CD8-positive, alpha-beta memory T cell (primary cell): ENCODE measurements at places on chromosomes 5 and 9.

GRCh38 chr5:112186401-112186990 lies 232.6 kb downstream of the EPB41L4A start:
- no peak for DNase-seq

- DNase-seq, result no peak
Observed at GRCh38 chr9:20351715-20352114, 270.6 kb downstream of the MLLT3 start.

DNA sequence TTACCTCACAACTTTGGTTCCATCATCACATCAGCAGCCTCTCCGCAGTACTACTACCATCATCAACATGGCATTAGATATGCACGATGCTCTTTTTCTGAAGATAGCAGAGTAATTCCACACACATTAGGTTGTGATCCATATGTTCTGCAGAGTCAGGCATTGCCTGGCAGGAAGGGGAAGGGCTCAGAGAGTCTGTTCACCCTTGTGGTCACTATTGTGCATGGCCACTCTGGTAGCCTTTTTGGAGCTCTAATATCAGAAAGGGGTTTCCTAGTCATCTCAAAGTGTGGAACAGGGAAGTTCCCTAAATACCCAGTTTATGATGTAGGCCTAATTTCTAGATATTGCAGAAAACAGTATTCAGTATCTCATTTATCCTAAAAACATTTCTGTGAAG lies 373.6 kb downstream of the BNC2 start:
- no peak for DNase-seq

DNA sequence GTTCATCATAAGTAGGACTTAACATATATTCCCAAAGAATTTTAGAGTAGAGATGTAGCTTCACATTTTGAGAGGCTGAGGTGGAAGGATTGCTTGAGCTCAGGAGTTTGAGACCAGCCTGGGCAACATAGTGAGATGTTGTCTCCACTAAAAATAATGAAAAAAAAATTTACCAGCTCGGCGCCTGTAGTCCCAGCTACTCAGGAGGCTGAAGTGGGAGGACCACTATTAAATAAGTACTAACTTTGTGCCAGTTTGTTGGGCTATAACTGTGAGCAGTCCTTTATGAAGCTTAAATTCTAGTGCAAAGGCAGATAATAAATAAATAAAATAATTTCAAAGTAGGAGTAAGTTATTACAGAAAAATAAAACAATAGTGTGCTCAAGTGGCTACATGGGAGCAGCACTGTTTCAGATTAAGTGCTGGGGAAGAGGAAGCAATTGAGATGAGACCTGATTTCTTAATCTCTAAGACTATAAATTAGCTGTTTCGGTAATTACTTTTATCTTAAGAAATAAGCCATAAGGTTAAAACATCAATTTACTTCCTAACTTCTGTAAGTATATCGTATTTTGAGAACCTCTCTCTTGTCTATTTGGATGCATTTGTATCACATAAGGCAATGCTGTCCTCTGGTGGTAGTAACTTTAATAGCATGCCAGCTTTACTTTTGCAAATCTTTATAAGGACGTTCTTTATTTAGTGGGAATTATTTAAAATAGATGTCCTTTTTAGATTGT lies 98.9 kb downstream of the CSNK1G3 start:
- DNase-seq, result no peak

GRCh38 chr5:97618721-97619120 lies 435.7 kb upstream of the RIOK2 start:
- no peak for DNase-seq

GRCh38 chr9:84819491-84819991 lies 150.0 kb downstream of the NTRK2 start:
- no peak for DNase-seq

DNA sequence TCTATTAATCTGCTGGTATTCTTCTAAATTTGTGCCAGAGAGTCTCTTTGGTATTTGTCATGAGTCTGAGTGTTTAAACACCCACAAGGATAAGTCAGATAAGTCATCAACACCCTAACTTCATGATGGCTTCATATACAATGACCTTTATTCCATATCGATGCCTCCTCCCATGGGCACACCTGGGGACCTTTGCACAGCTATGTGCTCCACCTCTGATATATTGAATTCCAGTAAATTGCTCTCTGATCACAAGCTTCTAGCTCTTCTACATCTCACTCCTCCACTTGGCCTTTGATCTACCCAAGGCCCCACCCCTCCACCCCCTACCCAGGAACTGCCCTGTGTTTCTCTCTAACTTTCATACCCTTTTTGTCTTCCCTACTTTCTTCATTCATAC lies 102.7 kb upstream of the MIER3 start:
- DNase-seq, result no peak

- DNase-seq, result no peak
Observed at GRCh38 chr5:39605145-39605544, 180.4 kb upstream of the DAB2 start.

DNA sequence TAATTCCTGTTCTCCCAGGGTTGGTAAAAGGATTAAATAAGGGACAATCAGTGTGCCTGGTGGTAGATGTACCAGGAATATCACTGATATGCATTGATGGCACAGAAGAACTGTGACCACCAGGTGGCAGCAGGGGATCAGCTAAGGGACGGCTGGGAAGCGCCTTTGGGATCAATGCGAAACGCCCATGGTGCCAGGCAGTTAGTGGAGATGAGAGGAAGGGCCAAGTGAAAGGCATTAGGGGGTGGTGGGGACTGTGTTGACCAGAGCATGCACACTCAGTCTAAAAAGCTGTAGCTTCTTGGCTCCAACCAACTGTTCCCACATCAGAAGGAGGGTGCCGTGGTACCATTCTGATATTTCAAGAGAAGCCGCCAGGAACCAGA lies 55.6 kb downstream of the ARHGEF37 start:
- peak; percentile 49 for DNase-seq

DNA sequence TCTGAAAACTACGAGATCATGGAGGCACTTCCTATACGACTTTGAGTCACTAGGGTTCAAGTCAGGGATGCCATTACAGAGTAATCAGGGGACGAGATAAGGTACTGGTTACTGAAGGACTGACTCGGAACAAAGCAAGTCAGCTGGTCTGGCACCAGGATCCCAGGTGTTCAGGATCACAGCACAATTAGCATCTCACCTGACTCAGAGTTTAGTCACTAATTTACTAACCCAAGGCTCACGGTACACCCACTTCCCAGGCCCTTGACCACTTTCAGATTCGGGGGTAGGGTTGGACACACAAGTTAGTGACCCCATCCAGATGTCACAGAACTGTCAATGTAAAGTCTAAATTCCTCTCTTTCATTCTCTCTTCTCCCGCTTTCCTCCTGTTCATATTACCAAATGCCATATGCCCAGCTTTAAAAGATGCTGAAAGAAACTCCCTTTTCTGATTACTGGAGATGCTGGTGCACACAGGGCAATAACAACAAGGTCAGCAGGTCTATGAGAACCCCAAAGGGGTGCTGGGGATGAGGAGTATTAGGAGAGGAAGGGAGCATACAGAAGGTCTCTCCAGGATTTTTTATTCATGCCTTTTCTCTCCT lies 657.8 kb downstream of the TLE1 start:
- DNase-seq, result no peak

DNA sequence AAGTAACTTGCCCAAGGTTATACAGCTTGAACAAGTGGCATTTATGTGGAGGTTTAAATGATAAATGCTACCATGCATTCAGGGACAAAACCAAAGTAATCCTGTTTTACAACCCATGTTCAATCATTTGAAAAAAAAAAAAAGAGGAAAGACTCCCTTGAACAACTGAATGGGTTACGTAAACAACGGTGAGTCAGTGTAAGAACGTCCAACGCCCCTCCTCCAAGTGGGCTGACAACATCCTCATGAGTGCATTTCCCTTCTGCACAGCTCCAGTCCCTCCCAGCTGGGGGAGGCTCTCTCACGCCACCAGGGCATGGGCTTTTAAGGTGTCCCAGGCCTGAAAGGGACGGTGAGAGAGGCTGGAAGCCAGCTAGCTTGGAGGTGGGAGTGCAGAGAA lies 90.0 kb downstream of the PRRT1B start:
- peak; percentile 50 for DNase-seq

DNA sequence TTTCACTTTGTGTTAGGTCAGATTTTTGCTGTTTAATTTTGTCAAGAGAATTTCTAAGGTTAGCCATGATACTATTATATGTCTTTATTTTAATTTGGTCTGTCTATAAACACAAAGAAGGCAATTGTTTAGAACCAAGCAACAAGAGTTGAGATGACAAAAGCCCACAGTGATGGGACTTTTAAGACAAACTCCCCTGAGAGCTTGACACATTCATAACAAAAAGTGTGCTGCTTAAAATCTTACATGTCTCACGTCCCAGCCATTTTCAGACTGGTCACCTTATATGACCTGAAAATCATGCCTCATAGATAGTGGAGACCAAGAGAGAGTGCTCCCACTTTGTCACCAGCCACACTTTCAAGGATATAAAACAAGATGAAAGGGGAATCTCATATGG lies 21.6 kb upstream of the NNT start:
- DNase-seq, result no peak

DNA sequence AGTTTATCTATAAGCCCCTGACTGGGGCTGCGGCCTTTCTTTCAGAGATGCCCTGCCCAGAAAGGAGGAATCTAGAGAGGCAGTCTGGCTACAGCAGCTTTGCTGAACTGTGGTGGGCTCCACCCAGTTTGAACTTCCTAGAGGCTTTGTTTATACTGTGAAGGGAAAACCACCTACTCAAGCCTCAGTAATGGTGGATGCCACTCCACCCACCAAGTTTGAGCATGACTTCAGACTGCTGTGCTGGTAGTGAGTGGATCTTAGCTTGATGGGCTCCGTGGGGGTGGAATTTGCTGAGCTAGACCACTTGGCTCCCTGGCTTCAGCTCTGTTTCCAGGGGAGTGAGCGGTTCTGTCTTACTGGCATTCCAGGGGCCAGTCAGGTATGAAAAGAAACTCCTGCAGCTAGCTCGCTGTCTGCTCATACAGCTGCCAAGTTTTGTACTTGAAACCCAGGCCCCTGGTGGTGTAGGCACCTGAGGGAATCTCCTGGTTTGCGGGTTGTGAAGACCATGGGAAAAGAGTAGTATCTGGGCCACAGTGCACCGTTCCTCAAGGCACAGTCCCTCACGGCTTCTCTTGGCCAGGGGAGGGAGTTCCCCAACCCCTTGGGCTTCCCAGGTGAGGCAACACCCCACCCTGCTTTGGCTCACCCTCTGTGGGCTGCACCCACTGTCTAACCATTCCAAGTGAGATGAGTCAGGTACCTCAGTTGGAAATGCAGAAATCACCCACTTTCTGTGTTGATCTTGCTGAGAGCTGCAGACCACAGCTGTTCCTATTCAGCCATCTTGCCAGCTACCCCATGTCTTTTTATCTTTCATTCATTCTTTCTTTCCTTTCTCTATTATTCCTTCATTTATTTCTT lies 211.8 kb upstream of the C9orf72 start:
- no peak for DNase-seq

GRCh38 chr5:128193665-128194390 lies 110.3 kb downstream of the SLC12A2 start:
- DNase-seq, result no peak

GRCh38 chr5:151115272-151115905 lies 34.6 kb upstream of the TNIP1 start:
- DNase-seq, result peak; percentile 79

GRCh38 chr9:14710804-14711203 lies 11.7 kb downstream of the CER1 start:
- no peak for DNase-seq

- DNase-seq, result no peak
Observed at GRCh38 chr9:5479994-5480694, 29.8 kb downstream of the CD274 start.

DNA sequence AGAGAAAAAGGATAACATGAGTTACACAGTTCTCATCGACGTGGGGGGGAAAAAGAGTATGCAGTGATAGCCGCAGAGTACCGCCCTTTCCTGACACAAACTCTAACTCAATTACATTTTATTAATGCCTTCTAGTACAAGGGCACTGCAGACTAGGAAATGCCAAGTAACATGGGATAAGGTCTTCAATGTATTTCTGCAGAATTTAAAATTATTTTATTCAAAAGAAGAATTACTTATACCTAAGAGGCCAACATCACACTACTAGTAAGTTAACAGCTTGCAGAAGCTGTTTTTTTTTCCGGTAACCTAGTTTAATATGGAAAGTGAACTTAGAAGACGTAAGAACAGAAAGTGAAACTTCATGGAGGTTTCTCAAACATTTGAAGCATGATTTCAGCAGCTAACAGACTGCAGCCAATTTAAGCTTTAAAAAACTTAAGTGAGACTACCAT lies 3.9 kb downstream of the SETX start:
- peak; percentile 30 for DNase-seq

- no peak for DNase-seq
Observed at GRCh38 chr9:135385793-135386192, 93.8 kb upstream of the PPP1R26 start.

DNA sequence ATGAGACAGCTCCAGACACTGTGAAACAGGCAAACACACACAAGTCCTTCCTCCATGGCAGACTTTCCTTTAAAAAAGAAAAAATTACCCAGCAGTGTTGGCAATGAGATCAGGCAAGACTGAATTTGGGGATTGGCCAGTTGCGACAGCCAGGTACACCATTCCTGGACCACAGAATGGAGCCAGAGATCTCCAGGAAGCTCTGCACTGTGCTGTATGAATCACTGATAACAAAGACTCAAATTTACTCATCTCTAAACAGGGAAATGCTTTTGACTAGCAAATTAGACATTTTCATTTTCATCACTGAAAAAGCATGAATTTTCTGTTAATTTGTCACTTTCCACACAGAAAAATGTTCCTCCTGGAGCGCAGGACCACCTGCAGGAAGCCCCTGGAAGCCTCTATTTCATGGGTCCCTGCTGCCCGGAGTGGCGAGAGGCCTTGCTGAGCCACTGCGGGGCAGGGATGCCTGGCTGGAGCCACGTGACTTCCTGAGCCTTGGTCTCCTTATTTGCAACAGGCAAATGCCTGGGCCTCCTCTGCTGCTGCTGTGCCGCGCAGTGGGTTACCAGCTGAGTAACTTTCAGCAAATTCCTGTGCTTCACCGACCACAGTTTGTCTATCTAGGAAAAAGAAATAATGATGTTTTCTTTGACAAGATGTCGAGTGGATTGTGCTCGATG lies 185.9 kb upstream of the ZNF618 start:
- no peak for DNase-seq

DNA sequence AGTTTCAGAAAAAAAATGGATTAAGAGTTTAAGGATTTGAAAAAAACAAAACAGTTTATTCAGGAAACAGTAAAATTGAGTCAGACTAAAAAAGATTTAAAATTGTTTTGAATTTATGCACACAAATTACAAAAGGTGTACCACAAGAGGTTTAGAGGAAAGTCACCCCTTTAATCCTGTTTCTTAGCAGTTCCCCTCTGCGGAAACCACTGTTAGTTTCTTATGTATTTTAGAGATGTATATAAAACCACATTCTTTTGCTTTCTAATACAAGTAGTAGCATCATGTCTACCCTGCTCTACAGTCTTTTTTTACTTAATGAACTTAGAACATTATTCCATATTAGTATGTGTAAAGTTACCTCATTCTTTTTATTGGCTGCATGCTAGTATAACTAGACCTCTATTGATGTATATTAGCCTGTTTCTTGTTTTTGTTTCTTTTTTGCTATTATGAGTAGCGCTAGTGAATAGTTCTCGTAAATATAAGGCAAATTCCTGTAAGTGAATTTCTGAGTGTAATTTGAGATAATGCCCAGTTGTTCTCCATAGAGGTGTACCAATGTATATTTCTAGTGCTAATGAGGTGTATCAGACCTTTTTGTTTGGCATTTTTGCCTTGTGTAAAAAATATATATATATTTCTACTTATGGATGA lies 20.0 kb downstream of the GPBP1 start:
- DNase-seq, result no peak

- no peak for DNase-seq
Observed at GRCh38 chr9:35518225-35518821, 28.4 kb downstream of the RUSC2 start.
